RPMI8226 (cell line): ENCODE measurements at places on chromosomes 3 and 15.

DNA sequence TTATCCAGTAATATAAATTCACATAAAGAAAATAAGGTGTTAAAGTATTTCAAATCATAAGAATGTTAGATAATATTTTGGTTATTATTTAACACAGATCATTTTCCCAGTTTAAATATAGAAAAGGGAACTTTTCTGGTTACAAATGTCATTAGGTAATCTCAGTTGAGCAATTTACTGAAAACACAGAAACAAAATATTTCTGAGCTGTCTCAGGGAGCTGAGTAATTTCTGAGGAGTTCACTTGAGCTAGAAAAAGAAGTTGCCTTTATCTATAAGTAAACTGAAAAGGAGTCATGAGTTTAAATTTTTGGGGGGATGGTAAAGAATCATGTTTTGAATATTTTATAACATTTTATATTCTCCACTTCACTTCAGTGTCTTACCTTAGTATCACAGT, 855.4 kb upstream of the ARPP21 start:
- DNase-seq: no peak

- DNase-seq: no peak
Measured at GRCh38 chr3:125166599-125167136, 45.9 kb downstream of the SLC12A8 start.

- no peak for DNase-seq
Measured at GRCh38 chr3:126521122-126521891, 2.6 kb upstream of the CHST13 start.

GRCh38 chr3:155088706-155089345, 8.7 kb downstream of the MME start:
- no peak for DNase-seq

DNA sequence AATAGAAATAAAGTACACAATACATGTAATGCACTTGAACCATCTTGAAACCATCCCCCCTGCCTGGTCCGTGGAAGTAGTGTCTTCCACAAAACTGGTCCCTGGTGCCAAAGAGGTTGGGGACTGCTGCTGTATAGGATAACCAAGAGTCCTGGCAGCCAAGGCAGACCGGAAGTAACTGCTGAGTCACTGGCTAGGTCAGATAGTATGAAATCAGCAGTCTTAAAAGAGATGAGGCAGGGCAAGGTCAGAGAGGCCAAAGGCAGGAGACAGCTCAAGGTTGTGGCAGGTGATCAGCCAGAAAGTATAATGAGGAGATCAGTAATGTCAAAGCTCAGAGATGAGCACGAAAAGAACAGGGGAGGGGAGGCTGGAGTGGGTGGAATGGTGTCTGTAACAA, 60.2 kb downstream of the MAP3K13 start:
- DNase-seq: peak; percentile 89

DNA sequence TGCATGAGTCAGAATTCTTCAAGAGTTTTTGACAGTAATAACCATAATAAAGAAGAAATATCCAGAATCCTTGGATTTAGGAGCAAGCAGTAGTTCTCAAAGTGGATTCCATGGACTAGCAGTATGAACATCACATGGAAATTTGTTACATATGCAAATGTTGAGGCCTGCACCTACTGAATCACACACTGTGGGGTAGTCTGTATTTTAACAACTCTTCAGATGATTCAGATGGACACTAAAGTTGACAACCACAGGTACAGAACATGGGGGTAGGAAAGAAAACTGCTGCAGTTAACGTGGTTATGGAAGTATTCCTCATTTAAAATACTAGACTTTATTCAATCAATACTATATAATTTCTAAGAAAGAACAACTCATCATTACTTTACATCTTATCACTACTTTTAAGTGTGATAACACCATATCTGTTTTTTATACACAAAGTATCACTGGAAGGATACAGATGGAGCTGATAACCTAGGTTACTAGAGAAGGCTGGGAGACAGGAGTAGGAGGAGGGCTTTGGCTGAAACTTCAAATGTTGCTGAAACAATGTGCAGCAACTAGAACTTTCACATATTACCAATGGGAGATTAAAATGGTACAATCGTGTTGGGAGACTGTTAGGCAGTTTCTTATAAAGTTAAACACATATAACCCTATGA, 11.7 kb downstream of the NEDD4 start:
- no peak for DNase-seq

DNA sequence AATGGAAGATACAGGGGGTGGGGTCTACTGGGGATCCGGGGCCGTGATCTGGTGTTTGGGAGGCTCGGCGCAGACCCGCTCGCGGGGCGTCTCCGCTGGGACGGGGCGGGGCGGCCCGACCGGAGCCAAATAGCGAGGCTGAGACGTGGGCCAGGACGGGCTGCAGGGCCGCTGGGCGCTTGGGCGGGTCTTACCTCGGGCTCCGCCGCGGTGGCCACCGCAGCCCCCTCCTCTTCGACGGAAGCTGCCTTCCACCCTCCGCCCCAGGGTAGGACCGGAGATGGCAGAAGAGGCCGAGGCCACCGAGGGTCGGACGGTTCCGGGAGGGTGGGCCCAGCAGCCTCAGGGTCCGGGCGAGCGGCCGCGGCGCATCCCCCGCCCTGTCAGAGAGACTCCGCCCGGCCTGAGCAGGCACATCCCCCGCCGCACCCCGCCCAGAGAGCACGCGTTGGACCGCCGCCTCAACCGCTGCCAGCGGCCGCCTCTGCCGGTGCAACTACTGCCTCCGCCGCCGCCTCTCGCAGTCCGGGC, 399 bp downstream of the MYO9A start:
- DNase-seq: peak; percentile 84

DNA sequence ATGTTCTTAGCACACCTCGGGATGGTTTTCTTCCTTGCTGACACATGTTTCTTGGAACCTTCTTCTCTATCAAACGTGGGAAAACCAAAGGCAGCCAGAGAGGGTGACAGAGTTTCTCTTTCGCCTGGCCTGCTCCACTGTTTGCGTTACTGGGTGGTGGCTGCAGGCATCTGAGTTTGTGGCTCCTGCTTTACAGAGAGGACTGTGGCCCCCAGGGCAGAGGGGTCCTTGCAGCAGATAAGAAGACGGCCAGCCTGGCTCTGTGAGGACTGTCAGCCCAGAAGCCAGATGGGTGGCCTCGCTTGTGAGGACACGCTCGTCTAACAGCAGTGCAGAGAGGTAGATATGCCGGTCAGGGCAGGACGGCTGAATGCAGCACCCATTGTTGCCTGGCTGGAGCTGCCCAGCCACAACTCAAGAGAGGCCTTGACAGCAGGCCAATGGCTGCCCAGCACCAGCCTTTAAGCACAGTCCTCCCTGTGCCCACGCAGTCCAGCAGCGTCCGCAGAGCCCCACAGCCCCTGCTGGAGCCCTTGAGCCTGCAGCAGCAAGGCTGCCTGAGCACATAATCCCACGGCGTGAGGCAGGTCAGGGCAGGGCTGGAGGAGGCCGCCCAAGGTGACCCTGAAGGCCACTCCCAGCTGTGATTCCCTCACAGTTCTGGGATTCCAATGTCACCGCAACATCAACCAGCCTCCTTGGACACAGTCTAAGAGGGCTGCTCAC, 15.0 kb upstream of the SPTBN5 start:
- no peak for DNase-seq

DNA sequence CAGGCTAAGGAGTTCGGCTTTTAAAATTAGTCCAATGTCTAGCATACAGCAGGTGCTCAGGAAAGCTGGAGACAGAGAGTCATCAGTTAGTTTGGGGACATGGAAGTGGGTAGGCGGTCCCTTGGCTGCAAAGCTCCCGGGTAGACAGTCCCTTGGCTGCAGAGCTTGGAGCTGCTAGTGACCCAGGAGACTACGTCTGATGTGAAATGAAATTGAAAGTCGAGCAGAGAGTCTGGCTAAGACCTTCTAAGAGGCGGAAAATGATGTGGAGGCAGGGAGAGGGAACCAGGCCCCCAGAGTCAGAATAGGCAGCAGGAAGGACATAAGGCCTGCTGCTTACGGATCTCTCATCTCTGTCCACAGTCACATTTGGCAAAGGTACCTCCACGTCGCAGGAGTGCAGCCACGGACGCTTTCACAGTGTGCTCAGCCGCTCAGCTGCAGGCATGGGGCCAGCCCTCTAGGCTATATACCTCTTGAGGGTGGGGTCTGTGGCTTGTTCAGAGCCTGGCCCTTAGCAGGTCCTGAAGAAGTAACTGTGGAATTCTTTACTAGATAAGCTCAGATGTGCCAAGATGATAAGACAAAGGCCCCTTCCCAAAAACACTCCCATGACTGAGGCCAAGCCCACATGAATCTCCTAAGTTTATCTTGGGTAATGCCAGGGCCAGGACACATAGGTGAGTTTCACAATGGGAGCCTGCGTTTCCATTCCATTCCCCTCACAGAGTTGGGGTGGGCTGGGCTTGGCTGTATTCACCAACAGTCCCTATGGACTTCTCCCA, 131.7 kb downstream of the XXYLT1 start:
- no peak for DNase-seq

GRCh38 chr3:16801223-16801622, 83.5 kb upstream of the PLCL2 start:
- DNase-seq: peak; percentile 64

DNA sequence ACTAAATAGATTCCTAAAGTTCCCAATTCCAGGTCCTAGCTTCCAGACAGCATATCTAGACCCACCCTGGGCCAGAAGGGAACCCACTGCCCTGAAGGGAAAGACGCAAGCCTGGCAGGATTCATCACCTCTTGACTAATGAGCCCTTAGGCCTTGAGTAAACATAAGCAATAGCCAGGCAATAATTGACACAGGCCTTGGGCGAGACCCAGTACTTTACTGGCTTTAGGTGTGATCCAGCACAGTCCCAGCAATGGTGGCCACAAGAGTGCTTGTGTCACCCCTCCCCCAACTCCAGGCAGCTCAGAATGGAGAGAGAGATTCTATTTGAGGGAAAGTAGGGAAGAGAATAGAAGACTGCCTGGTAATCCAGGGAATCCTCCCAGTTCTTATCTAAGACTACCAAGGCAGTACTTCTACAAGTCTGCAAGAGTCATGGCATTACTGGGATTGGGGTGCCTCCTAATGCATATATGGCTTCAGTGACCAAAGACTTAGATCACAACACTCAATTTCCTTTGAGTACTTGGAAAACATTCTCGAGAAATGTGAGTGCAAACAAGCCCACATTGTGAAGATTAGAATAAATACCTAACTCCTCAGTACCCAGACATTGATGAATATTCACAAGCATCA, 30.4 kb upstream of the WWTR1 start:
- DNase-seq: no peak

GRCh38 chr15:52786436-52787122, 3.6 kb downstream of the ONECUT1 start:
- DNase-seq: no peak

GRCh38 chr3:13477943-13478342, 2.2 kb upstream of the HDAC11 start:
- DNase-seq: no peak

DNA sequence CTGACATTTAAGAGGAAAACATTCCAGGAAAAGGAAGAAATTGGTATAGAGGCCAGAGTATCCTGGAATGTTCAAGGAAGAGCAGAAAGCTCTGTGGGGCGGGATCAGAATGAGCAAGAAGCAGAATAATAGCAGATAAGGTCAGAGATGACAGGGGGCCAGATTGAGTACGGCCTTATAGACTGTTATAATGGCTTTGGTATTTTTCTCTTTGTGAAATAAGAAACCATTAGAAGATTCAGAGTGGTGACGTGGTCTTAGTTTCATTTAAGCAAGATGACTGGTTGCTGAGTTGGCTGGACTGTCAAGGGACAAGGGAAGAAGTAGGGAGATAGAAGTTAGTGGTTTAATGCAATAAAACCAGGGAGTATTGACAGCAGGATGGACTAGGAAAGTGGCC, 218.3 kb upstream of the SOX2 start:
- peak; percentile 3 for DNase-seq

- DNase-seq: no peak
Measured at GRCh38 chr3:6771171-6771570, 89.7 kb upstream of the GRM7 start.

- DNase-seq: no peak
Measured at GRCh38 chr3:52136513-52136912, 17.7 kb downstream of the POC1A start.

GRCh38 chr3:149016242-149016641, 24.9 kb downstream of the GYG1 start:
- no peak for DNase-seq

DNA sequence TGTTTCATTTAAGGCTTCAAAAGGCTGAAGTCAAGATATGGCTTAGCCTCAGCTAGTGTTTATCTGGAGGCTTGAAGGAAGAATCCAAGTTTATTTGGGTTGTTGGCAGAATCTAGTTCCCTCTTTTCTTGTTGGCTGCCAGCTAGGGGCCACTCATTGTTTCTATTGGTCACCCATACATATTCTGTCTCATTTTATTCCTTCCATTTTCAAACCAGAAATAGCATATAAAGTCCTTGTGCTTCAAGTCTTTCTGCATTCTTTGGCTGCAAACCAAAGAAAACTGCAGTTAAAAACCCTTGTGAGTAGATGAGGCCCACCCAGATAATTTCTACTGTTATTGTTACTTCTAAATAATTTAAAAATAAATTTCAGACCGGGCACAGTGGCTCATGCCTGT, 301.7 kb downstream of the OXSM start:
- DNase-seq: no peak

DNA sequence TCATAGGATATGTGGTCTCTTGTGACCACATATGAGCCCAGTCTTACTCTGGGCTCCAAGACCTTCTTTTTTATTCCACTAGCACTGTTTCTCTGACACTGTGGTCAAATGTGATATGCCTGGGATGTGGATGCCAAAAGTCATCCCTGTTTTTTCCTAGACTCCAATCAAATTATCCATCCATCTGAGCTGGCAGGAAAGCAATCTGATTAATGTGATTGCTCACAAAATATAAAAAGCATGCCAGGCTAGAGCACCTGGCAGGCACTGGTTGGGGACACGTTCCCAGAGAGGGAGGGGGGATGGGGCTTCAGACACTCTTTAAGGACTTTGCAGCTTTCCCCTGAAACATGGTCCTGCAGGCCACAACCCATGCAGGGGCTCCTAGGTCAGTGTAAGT, 3.1 kb upstream of the CFAP100 start:
- DNase-seq: no peak

- no peak for DNase-seq
Measured at GRCh38 chr3:26845194-26845593, 222.6 kb downstream of the LRRC3B start.

DNA sequence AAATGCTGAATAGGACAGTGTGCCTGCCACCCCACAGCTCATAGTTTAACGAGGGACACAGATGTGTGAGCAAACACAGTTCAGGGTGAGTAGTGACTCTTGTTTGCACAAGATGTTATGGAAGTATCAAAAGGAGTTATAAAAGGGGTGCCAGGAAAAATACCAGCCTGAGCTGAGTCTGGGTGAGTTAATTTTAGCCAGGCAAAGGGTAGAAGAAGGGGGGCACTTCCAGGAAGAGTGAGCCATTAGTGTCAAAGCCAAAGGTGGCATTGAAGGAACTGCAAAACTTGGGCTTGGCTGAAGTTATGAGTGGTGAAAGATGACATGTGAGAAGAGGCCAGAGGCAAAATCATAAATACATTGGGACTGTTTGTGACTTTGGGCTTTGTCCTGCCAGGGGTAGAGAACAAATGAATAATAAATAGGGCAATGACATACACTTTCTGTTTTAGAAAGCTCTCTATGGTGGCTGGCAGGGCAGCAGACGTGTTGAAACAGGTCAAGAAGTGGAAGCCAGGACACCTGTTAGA, 1.9 kb upstream of the SPPL2A start:
- no peak for DNase-seq
